Temporal lobe (tissue), 4 donors: ENCODE measurements at places on chromosomes 11 and 22. TPM values are rescaled to one million over a fixed set of nuclear protein-coding genes. Genes with fewer than 3 reads are reported as not detected.

BARX2 gene
- under 0.01 TPM for total RNA-seq

FOLR3 gene
- not detected for total RNA-seq

ADAMTS8 gene
- 2.0 TPM for total RNA-seq

MOGAT2 gene
- 0.25 TPM for total RNA-seq

NCAM1 gene
- total RNA-seq, result 514 TPM

APOBEC3B gene
- total RNA-seq, result not detected

PGR gene
- total RNA-seq, result under 0.01 TPM

SLC22A8 gene
- total RNA-seq, result 2.2 TPM

KDELR3 gene
- 1.5 TPM for total RNA-seq

SLC7A4 gene
- total RNA-seq, result 1.5 TPM

HBB gene
- total RNA-seq, result 155 TPM

XKR3 gene
- total RNA-seq, result not detected

RAG2 gene
- not detected for total RNA-seq

CD3D gene
- not detected for total RNA-seq

FAU gene
- total RNA-seq, result 217 TPM

DLG2 gene
- total RNA-seq, result 198 TPM

OTOG gene
- total RNA-seq, result under 0.01 TPM

ARHGAP42 gene
- total RNA-seq, result 7.4 TPM

CD6 gene
- total RNA-seq, result 0.74 TPM

OR4A16 gene
- total RNA-seq, result not detected
